Stimulated activated CD8-positive, alpha-beta memory T cell treated with anti-CD3 and anti-CD28 coated beads, Interleukin-2, amount 100 ng/mL, for 1 hour (primary cell): ENCODE measurements at places on chromosomes 3 and 15.
A peak's percentile ranks its signal among the peaks of the same experiment; 100 is the strongest.

DNA sequence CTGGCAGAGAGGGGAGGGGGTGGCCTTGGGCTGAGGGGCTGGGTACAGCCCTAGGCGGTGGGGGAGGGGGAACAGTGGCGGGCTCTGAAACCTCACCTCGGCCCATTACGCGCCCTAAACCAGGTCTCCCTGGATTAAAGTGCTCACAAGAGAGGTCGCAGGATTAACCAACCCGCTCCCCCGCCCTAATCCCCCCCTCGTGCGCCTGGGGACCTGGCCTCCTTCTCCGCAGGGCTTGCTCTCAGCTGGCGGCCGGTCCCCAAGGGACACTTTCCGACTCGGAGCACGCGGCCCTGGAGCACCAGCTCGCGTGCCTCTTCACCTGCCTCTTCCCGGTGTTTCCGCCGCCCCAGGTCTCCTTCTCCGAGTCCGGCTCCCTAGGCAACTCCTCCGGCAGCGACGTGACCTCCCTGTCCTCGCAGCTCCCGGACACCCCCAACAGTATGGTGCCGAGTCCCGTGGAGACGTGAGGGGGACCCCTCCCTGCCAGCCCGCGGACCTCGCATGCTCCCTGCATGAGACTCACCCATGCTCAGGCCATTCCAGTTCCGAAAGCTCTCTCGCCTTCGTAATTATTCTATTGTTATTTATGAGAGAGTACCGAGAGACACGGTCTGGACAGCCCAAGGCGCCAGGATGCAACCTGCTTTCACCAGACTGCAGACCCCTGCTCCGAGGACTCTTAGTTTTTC lies 4.9 kb downstream of the ISL2 start:
- DNase-seq = no peak

- no peak for DNase-seq
These were observed at the start of gene TTC23 for GRCh38 chr15:99249270-99249841. Gene TTC23 (minus strand): TSS chr15:99249581. CDS start chr15:99228712, 20,869 bp downstream.

DNA sequence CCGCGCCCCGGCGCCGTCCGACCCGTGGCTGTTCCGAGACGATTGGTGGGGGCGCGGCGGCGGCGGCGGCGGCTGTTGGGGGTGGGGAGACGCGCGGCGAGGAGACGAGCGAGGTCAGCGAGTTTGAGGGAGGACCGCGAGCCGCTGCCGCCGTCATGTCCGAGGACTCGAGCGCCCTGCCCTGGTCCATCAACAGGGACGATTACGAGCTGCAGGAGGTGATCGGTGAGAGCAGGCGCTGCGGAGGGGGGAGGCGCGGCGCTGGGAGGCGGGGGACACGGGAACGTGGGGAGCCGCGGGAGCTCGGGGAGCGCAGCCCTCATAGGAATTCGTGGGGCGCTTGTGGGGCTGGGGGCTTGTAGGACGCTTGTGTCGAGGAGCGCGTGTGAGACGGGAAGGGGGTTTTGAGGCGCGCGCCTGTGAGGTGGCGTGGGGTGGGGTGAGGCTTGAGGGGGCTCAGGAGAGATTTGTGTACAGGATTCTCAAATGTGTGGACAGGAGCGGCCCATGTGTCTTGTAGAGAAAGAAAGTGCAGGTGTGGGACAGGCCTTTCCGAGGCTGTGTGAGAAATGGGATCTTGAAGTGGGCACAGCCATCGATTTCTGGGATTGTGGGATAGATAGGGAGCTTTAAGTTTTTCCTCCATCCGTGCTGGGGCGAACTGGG lies 518 bp downstream of the OXSR1 start:
- DNase-seq = no peak

- peak; percentile 4 for DNase-seq
These were observed 612 bp downstream of the APPL1 start for GRCh38 chr3:57227930-57228751.

GRCh38 chr3:97952280-97952679 lies 20.0 kb downstream of the RIOX2 start:
- DNase-seq = no peak

- no peak for DNase-seq
These were observed 36.5 kb downstream of the DZIP1L start for GRCh38 chr3:138078901-138079344.

DNA sequence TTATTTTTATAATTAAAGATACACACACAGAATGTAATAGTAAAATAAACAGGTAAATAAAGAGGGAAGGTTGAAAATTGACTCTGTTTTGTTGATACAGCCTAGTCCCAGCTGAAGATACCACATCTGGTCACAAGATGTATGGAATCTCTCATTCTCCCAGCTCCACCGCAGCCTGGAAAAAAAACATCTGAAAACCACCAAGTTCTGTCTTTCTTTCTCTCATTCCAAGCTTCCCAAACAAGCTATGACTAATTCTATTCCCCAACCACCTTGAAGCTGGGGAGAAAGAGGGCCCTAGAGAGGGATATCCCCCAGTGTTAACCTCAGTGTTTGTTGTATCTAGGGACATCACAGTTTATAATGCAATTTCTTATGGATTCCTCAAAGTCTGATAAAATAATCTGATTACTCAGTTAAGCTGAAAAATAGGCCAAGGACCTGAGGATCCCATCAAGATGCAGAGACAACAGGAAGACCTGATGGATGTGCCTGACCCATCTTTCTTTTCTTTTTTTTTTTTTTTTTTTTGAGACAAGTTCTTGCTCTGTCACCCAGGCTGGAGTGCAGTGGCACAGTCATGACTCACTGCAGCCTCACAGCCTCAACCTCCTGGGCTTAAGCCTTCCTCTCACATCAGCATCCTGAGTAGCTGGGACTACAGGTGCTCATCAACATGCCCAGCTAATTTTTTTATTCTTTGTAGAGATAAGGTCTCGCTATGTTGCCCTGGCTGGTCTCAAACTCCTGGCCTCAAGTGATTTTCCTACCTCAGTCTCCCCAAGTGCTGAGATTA lies 38.1 kb downstream of the SRGAP3 start:
- DNase-seq = no peak

DNA sequence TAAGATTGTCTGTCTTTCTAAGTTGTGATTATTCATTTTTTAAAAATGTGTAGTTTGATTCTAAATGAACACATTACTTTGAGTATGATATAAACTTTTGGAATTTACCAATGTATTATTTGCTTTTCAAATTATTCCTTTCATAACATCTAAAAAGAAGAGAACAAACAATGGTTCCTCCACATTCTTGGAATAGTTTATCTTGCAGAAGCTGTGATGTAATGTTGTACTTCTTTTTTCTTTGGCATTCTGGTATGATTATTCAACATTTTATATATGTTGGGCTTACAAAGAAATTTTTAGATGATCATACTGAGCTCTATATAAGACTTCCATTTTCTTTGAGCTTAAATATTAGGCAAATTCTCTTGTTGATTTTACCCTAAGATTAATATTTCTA lies 419.2 kb downstream of the DIPK2A start:
- DNase-seq = no peak

GRCh38 chr3:193852901-193853300 lies 259.9 kb downstream of the OPA1 start:
- DNase-seq = no peak

- DNase-seq = no peak
These were observed 66.2 kb upstream of the XCR1 start for GRCh38 chr3:46093327-46093942.

GRCh38 chr3:74642876-74643275 lies 28.4 kb upstream of the CNTN3 start:
- DNase-seq = no peak

GRCh38 chr3:158700559-158700958 lies 28.1 kb upstream of the LXN start:
- no peak for DNase-seq

- DNase-seq = no peak
These were observed 196.4 kb downstream of the CADPS start for GRCh38 chr3:62678841-62679240.

- DNase-seq = no peak
These were observed 678 bp downstream of the SEMA7A start for GRCh38 chr15:74432968-74433591.

- DNase-seq = no peak
These were observed 683.5 kb downstream of the NTRK3 start for GRCh38 chr15:87573039-87573438.

DNA sequence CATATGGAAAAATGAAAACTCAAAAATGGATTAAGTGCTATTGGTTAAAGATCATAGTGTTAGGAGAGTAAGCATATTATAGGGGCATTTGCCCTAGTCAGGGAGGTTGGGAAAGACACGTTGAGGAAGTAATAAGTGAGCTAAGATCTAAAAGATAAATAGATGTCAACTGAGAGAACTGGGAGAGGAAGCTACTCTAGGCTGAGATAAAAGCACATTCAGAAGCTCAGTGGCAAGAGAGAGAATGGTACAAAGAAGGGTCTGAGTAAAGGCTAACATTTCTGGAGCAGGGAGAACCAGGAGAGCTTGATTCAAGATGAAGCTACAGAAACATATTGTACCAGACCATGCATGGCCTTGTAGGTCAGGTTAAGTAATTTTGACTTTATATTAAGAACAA lies 63.9 kb downstream of the TRPC1 start:
- no peak for DNase-seq

DNA sequence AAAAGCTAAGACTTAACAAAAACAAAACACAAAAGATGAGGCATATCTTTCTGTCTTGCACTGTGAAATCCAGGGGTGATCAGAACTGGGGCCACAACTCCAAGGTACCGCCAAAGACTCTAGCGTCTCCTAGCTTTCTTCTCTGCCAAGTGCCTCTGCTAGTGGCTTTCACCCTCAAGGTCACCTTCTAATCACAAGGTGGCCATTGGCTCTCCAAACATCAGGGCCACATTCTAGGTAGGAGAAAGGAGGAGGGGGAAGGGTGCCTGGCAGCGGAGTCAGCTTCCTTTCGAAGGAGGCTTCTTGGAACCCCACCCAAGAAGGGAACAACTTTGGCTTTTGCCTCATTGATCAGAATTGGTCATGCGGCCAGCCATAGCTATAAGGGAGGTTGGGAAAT lies 168.8 kb upstream of the SMAD3 start:
- no peak for DNase-seq

- no peak for DNase-seq
These were observed 26.9 kb downstream of the PIERCE2 start for GRCh38 chr15:55434989-55435825.
